ENCODE measurements at places on chromosomes 4 and X. TPM values are rescaled to one million over a fixed set of nuclear protein-coding genes. Genes with fewer than 3 reads are reported as not detected.

DNA sequence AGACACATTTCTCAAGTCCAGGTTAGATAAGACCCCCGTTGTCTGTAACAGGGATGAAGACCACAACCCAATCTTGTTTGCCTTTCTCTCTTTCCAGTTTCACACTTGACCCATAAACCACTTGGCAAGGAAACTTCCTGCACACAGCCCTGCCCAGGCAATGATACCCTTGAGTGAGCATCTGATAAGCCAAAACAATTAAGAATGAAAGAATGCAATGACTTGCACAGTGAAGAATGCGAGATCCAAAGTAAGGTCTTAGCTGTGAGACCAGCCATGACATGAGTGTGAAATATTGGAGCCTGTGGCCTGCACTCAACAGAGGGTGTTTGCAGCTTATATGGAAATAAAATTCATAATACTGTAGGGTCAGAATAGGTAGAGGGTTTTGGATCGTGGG lies 37.9 kb upstream of the MXRA5 start:
- DNase-seq = no peak

DNA sequence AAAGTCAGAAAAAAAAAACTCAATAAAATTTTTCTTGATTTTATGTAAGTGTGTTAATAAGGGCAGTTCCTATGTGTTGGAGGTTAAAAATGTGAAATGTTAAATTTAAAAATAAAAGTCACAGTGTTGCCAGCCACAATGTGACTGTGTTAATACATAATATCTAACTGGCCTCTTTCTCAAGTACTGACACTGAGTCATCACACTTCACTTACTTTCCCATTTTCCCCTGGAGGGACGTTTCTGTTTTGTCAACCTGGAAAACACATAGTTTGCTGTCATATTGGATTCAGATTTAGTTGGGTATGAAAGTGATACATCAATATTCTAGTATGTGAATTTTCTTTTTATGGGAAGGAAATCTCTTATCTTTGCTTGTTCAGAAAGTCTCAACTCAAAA lies 46.4 kb downstream of the ARHGEF38 start:
- DNase-seq = no peak

The GAGE13 gene
- not detected for total RNA-seq

The GAGE12J gene
- total RNA-seq = not detected

- no peak for DNase-seq
Observed at GRCh38 chr4:174340714-174341113, 57.0 kb downstream of the CEP44 start.

DNA sequence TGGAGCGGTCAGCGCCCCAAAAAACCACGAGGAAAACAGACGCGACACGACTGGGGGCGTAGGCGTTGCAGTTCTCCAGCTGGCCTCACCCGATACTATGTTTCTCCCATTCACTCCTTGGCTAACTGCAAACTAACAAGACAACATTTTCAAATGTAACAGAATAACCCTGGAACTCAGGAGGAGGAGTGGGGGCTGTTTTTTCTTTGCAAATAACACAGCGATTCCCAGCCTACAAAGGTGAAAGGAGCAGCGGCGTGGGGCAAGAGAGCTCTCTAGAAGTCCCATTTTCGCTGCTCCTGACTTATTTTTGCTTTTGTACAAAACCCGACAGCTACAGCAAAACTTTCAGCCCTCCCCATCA lies 1.6 kb downstream of the SOX3 start:
- no peak for DNase-seq

The UGT2A1 gene
- not detected for total RNA-seq

The PIM2 gene
- total RNA-seq = 295 TPM

The TLR2 gene
- 84.2 TPM for total RNA-seq

DNA sequence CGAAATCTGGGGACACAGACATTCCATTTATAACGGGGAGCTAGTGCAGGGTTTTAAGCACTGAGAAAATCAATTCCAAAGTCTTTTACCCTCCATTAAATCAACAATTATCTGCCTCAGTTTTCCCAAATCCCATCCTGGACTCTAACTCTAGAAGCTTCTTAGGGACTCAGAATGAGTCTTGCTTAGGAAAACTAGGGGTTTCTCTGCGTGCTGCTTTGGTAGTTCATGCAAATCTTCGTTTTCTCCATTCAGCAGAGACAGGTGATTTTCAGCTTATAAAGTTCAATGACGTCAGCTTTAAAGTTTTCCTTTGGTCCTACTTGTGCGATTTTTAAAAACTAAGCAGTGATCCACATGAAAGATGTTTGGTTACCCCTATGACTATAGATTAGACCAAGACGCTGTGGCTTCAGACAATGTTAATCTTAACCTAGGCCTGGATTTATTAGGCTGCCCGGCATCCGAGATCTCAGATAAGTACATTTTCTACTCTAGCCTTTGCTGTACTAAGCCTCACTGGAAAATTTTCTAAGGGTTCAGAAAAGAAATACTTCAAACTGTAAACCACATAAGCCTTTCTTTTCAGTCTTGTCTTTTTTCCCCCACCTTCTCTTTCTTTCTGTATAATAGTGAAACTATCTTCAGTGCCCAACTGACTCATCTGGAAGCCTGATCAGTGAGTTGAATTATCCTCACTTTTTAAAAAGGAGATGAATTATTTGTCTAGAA lies 121.4 kb upstream of the GATB start:
- DNase-seq = no peak

DNA sequence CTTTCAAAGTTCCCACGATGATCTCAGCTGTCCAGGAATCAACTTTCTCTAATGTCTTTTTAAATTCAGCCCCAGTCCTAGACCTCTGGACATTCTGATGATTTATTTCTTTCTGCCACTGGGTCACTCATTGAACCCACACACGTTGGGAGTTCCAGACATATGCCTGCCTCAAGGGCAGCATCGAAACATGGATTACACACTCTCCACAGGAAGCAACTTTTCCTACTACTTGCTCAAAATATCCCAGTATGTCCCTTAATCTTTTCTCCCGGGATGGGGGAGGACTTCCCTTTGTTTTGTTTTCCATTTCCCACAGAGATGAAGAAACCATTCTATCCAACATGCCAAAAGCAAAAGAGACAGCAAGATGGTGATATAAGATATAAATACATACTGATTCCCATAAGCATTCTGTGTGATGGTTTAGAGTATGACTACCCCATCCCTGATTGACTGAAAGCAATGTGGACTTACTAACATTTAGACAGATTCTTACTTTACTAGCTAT lies 79.8 kb upstream of the PPARGC1A start:
- DNase-seq = no peak

The TREX2 gene
- 3.8 TPM for total RNA-seq

DNA sequence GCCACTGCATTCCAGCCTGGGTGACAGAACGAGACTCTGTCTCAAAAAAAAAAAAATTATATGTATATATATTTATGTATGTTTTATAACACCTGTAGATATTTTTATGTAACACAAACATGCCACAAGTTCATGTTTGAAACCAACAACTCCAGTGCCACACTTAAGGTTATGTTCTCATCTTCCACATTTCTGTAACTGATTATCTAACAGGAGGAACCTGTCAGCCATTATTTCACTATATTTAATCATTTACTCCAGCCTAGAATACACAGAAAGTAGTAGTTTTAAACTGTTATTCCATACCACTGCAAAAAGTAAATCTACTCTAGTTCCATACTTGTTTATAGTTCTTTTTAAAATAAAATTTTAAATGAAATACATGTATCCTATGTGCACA lies 32.3 kb downstream of the MCUB start:
- DNase-seq = no peak

GRCh38 chr4:20391198-20391597 lies 139.5 kb downstream of the SLIT2 start:
- DNase-seq = no peak

DNA sequence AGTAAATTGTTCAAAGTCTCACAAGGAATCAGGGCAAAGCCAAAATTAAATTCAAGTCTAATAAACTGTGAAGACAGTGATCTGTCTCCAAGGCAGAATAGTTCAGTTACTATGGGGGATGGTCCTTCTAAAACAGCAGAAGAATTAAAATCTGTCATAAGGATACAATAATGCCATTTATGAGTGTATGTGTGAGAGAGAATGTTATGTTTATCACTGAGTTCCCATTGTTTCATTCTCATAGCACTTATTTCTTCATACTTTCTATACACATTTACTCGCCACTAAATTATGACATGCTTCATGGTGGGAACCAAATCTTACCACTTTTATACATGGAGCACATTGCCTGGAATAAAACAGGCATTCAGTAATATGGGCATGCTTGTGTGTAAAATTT lies 102.5 kb downstream of the AMMECR1 start:
- DNase-seq = no peak

The MAGEE1 gene
- 9.0 TPM for total RNA-seq

Data from naive thymus-derived CD4-positive, alpha-beta T cell (primary cell).